EH (cell line): ENCODE measurements at places on chromosomes 12 and 14.

GRCh38 chr14:106556665-106557289, 1030.4 kb downstream of the TMEM121 start:
- DNase-seq = no peak

GRCh38 chr12:69392179-69392928, 32.8 kb downstream of the YEATS4 start:
- peak; percentile 57 for DNase-seq

GRCh38 chr14:68564826-68565759, 227.8 kb downstream of the ZFP36L1 start:
- peak; percentile 42 for DNase-seq

GRCh38 chr12:123075087-123075645, 75.7 kb downstream of the PITPNM2 start:
- no peak for DNase-seq

DNA sequence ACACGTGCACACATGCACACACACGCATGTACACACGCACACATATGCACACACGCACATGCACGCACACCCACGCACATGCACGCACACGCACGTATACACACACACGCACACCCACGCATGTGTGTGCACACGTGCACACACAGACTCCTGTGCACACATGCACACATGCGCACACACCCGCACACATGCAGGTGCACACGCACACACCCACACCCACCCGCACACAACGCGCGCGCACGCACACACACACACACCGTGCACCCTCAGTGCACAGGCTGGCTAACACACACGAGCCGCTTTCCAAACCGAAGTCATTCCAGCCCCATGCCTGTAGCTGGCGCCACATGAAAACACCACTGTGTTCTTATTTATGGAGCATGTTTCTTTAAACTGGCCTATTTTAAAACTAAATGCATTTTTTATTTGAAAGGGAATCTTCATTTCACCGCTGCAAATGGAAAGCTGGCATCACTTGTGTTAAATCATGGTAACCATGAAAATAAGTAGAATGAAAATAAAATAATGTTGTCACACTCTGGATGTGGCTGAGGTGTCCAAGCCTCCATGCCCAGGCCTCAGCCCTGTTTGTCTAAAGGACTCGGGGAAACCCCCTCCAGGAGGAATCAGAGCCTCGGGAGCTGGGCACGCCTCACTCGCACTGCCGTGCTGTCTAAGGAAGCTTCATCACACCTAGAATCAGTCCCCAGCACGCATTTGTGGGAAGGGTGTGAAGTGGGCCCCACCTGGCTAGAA, 45.1 kb downstream of the GALNT9 start:
- DNase-seq = no peak
